Nucleus accumbens (tissue), 56 donors: ENCODE measurements at places on chromosomes 2 and 18.

DNA sequence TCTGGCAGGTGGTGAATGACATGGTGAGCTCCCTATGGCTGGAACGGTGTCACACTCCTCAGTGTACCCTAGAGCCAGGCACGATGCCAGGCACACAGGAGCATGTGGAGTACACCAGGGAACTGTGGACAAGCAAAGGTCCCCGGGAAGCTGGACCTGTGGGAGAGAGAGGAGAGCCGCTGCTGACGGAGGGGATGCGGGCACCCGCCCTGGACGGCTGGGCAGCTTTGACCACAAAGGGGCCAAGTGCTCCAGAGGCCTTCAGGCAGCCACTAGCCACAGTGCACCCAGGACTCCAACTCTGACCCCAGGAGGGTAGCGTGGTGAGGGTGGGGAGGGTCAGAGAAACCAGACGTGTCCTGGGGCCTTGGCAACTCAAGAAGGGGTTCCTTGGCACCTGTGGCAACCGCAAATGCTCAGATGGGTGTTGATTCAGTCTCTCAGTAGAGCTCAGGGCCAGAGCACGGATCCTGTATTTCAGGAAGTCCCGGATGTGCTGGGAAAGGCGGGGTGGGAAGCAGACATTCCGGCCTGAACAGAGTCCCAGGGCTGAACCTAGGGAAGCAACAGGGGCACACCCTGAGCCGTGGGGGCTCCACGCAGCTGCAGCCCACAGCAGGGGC is 2.3 kb upstream of the MAB21L4 start:
- no peak for DNase-seq

DNA sequence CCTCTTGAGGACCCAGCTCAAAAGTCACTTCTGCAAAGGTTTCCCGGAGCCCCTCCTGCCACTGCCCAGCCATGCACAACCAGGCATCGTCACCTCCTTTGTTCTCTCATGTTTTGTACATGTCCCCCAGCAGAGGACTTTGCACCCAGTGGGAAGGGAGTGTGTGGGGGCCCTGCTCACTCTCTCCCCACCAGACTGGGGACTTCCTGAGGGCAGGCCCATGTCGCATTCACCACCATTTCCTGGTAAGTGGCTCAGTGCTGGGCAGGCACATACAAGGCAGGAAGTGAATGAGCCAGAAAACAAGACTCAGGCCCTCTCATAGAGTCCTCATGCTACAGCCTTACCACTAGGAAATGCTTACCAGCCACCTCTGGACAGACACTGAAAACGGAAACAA is 18.9 kb downstream of the MRPL35 start:
- no peak for DNase-seq

GRCh38 chr2:230919240-230919639 is 5.8 kb downstream of the GPR55 start:
- DNase-seq: no peak

GRCh38 chr2:83967854-83968253 is 491.2 kb downstream of the SUCLG1 start:
- DNase-seq: no peak

- no peak for DNase-seq
Observed at GRCh38 chr2:162908567-162908966, 70.0 kb upstream of the KCNH7 start.

DNA sequence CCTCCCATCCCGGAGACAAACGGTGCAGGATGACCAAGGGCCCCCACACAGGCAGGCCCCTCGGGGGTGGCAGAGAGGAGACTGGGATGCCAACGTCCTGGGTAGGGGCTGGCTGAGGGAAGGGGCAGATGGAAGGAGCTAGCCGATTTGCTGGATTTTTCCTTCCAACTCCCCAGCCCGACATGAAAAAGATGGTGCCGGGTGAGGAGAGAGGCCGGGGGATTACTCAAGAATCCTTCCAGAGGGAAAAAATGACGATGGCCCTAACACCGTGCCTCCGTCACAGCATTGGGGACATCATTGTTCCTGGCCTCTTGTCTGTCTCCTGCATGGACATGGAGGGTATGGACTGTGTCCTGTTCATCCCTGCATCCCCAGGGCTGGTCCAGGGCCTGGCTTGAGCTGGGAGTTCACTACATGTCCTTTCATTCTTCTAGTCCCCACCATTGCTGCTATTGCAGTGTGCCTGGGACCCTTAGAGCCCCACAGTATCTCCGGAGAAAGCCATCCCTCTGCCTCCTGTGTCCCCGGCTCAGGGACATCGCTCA is 217.7 kb downstream of the TNS1 start:
- DNase-seq: no peak

DNA sequence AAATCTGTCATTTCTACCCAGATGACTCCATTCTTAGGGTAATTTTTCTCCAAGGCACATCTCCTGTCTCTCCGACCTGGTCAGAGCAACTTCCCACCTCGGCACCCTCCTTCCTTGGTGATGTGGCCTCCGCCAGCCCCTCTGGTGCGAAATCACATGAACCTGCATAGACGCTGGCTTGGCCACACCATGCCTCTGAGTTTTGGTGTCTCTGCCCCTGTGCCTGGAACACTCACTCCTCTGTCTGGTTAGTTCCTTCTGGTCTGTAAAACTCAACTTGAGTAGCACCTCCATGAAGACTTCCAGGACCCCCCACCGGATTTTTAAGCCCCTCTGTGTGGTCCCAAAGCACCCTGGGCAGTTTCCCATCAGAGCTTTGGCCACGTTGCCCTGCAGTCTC is 83.2 kb upstream of the OTOS start:
- no peak for DNase-seq

GRCh38 chr2:28716265-28716865 is 35.3 kb upstream of the PPP1CB start:
- no peak for DNase-seq

GRCh38 chr2:101989740-101990460 is 1.9 kb upstream of the IL1R2 start:
- no peak for DNase-seq

DNA sequence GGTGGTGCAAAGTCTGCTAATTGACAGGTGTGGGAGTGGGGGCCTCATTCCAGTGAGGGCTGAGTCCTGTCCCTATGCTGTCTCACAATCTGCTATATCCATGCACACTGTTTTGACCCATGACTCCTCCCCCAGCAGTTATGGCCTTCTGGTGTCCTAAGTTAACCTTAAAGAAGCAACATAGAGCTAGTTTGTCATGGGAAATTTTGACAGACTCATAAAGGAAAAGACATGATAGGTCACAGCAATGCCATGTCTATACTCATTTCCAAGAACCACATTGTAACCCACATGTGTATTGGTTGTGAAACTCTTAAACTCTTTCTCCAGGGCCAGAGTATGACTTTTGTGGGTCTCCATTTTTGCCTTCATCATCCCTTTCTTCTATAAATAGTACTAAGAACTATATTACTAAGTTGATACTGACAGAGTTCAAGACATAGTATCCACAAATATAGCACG is 78.2 kb upstream of the SLC1A4 start:
- no peak for DNase-seq

DNA sequence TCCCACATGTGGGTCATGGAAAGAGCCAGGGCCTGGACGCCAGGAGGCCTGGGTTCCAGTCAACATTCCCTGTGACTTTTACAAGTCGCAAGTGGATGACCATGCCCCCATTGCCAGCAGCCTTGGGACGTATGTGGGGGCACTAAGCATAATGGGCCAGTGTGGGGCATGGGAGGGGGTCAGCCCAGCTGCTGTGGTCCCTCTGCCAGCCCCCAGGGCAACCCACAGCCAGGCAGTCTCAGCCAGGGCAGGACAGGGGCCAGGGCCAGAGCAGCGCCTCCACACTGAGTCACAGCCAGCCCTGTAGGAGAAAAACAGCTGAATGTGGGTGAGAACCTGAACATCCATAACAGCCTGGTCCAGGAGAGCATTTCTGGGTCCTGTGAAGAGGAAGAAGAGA is 173.2 kb downstream of the GFPT1 start:
- no peak for DNase-seq

DNA sequence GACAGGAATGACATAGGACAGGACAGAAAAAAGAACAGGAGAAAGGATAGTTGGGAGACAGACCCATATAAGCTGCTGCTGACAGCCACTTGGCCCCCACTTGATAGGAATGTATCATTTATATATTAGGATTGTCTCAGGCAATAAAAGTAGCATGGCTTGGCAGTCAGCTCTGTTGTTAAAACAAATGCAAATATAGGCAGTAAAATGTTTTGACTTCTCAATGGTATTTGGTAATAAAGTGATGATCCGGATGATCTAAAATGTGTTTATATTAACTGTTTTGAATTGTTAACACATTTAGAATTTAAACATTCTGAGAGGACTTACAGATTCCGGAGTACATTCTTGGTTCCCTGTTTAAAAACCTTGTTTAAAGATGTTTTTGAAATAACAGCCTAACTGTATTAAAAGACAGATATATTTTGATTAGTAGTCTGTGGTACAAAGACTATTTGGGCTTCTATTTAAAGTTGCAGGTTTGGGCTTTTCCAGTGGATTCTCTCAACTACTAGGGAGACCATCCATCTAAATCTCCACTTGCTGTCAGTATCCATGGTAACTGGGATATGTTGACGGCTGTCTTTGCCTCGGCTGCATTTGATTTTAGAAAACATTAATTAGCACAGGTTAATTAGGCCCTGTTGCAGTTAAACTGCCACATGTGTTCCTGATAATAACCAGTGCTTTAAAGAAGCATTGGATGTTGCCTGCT is 147.6 kb downstream of the ESCO1 start:
- DNase-seq: no peak

- DNase-seq: no peak
Observed at GRCh38 chr2:128868686-128869551, 550.3 kb upstream of the HS6ST1 start.

- no peak for DNase-seq
Observed at GRCh38 chr2:107383691-107384090, 443.0 kb upstream of the RGPD4 start.

DNA sequence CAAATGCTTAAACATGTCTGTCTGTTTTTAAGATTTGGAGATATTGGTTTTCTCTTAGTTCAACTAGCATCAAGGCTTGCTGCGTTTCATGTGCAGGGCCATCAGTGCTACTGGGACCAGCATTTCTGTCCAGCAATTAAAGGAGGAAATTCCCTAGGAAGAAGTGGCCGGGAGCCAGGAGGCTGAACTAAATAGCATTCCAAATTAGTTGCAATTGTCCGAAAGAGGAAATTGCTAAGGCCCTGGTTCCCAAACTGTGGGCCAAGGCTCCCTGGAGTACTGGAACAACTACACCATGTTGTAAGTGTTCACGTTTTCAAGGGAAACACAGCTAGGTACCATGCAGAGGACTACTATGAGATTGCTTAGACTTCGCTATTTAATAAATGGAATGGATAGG is 257.9 kb downstream of the PTPRM start:
- DNase-seq: no peak

- no peak for DNase-seq
Observed at GRCh38 chr18:48665654-48666053, 126.8 kb downstream of the CTIF start.

- no peak for DNase-seq
Observed at GRCh38 chr18:68847219-68847837, 49.4 kb downstream of the CCDC102B start.

DNA sequence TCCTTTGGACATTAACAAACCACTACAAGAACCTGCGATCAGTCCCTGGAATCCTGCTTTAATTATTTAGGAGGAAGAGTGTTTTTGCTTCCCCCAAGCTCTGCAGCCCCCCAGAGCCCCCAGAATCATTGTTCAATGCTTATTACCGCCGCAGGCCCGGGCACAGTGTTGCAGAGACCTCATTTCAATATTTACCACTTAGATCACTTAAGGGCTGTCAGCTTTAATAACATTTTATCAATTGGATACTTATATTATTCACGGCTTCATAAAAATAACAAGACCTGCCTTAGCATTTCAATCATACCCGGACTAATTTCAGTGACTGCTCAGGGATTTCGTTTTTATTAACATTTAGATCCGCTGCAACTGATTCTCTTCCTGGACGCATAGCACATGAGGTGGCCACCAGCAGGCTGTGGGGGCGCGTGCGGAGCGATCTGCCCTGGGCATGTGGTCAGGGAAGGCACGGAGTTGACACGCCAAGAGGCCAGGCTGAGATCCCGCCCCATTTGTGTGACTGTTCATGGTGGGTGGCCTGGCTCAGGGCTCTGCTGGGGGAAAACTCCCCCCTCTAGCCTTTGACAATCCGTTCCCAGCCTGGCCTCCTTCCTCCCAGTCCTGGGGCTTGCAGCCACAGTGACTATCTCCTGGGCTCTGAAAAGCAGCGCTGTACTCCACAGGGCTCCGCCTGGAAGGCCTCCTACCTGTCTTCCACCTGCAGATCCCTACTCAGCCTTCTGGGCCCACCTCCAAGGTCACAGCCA is 267.6 kb downstream of the SRBD1 start:
- DNase-seq: no peak

DNA sequence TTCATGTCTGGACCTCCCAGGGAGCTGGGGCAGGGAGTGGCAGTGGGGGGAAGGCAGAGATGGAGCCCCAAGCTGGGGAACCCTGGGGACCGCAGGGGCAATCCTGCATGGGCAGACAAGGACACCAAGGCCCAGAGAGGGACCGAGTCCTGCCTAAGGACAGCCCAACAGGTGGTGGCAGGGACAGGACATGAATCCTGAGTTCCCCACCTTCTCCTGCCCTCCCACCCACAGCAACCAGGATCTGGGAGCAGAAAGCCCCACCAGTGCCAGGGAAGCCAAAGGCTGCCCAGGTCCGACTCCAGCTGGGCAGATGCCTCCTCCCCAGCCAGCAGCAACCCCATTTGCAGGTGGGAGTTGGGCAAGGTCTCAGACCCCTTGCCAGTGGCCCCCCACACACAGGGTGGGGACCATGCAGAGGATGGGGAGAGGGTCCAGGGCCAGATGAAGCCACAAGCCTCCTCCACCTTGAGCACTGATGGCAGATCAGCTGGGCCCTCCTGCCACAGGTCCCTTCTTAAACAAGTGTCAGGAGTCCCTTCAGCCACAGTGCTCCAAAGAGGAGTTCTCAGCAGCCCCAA is 6.3 kb downstream of the ADRA2B start:
- DNase-seq: no peak

DNA sequence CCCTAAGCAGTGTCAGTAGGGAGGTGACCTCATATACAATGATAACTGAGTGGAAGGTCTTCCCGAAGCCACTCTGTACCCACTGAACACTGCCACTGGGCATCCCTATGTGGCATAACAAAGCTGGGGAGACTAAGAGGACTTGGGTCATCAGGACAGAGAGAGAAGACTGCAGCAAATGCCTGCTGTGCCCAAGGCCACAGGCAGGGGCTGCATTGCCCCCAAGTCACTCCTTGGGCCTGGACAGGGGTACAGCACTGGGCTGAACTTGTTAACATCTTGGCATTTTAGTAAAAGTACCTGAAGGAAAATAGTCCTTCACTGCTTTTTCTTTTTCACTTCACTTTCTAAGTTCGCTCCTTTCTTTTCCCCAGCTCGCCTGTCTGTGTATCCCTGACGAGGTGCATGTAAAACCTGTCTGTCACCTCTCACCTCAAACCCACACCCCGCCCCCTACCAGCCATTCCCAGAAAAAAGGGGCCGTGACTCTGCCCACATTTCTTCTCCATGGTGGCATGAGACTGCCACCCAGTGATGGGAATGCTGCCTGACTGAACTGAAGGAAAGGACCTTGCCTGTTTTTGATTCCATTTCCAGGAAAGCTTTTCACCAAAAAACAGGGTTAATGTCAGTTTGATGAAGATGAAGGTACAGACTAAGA is 62.9 kb downstream of the MTHFD2 start:
- peak; percentile 46 for DNase-seq

GRCh38 chr2:29475499-29475898 is 360.3 kb downstream of the CLIP4 start:
- no peak for DNase-seq

GRCh38 chr2:12704378-12704777 is 12.4 kb upstream of the TRIB2 start:
- no peak for DNase-seq

GRCh38 chr2:70964596-70965386 is 13.6 kb upstream of the ANKRD53 start:
- peak; percentile 49 for DNase-seq
